ENCODE measurements at places on chromosomes 6 and 20.

- no peak for DNase-seq
Measured at GRCh38 chr20:33875534-33876026, 64.4 kb downstream of the CHMP4B start.

DNA sequence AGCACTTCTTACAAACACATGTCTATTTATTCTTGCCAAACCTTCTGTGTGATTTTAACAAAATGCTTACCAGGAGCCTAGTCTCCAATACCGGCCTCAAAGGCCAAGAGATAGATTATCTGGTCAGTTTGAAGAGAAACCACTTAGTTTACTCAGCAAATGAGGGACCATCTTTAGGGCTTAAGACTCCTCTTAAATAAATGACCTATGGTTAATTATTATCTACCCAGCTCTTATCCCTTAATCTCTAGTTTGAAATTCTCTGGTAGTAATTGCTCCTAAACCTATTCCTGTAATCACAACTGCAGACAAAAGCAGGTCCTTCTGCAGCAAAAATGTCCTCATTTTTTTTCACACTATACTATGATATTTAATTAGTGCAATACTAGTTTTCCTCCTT, 301.8 kb downstream of the KIF16B start:
- DNase-seq: no peak

DNA sequence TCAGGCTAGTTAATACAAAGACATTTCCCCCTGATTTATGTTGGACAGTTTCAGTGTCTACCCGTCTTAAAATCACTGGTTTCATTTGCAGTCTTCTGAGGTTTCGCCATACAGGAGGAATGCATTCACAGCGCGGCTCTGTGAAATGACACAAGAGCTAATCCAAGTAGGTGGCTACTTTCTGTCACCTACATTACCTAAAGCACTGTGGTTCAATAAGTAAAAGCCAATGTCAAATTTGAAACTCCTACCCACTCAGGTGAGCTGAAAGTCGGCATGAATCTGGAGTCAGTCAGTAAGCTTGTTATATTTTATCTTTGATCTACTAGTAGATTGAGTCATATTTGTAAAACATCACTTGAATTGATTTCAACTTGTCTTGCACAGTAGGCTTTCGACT, 370.8 kb downstream of the LAMA2 start:
- DNase-seq: no peak

DNA sequence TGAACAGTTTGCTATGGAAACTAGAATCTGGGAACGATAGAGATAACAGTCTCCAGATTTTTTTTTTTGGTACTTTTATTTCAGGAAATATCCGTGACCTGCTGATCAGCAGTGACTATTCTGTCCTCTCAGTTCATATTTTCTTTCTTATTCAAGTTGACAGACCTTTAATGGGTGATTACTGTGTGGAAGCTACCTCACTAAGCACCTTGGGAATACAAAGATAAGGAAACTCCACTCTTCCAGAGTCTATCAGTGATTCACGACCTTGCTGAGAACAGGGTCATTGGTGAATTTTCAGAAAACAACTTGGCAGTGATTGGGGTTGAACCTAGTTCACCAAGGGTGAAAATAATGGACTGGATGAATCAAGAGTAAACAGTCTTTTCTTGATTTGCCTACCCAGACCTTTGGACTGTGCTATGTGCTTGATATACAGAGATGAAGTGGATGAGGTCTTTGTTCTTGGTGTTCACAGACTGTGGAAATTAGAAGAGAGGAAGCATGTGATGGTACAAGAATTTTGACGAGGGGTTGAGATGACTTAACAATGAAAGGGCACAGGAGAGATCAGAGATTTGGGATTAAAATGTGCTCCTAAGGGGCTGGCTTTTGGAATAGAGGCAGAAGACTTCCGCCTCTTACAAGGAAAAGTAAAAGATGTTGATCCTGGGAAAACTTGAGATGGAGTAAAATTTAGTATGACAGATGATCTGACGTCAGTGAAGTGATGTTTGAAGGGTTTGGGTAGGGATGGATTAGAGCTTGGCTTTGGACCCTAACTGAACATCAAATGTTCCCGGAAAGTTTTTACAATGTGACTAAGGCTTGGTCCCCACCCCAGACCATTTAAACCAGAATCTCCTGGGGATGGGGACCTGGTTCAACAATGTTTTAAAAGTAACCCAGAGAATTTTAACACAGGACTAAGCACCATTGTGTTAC, 1.2 kb downstream of the KAT14 start:
- DNase-seq: no peak
